ENCODE measurements at places on chromosomes 16 and 17. TPM values are rescaled to one million over a fixed set of nuclear protein-coding genes. Genes with fewer than 3 reads are reported as not detected.

Gene SPATA32
- not detected for total RNA-seq

DNA sequence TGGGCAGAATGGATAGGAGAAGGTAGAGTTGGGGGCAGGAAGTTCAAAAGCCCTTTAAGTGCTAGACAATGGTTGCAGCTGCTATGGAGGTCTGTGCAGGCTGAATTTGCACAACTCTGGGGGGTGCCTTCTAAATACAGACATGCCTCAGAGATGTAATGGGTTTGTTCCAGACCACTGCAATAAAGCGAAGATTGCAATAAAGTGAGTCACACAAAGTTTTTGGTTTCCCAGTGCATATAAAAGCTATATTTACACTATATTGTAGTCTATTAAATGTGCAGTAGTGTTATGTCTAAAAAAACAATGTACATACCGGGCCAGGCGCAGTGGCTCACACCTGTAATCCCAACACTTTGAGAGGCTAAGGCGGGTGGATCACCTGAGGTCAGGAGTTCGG is 60.5 kb upstream of the MYOCD start:
- no peak for DNase-seq

Gene TMEM186
- total RNA-seq, result 8.3 TPM

- DNase-seq, result no peak
These were observed 198.5 kb downstream of the CYLD start for GRCh38 chr16:50940275-50940854.

DNA sequence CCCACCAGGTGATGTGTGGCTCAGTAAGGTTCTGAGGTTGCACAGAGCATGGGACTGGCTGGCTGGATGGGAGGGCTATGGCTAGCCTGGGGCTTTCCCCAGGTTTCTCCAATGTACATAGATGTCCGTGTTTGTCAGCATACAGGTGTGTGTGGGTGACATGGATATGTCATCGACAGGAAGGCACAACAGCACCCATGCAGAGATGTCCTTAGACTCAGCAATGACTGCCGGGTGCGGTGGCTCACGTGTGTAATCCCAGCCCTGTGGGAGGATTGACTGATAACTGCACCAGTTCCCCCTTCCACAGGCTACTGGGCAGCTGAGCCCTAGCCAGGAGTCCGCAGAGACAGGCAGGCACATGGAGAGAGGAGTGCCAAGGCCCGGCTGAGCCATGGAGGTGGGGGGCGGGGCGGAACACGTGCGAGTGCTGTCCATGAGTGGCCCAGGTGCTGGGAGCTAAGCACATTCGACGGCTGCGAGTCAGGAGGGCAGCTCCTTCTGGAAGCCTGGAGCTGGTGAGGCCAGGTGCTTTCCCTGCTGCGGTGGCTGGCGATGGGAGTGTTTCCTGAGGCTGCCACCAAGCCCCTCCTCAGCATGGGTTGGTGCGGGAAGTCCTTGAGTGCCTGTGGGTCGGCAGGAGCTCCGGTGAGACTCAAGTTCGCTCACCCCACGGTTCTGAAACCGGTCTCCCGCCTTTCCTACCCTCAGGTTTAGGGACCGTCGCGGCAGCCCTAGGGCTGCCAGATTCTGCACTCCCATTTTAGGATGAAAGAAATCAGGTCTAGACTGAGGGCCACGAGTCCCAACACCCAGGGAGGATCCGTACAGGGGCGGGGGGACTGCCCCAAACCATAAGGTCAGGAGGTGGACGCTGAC is 858 bp upstream of the ASPSCR1 start:
- DNase-seq, result peak; percentile 18

DNA sequence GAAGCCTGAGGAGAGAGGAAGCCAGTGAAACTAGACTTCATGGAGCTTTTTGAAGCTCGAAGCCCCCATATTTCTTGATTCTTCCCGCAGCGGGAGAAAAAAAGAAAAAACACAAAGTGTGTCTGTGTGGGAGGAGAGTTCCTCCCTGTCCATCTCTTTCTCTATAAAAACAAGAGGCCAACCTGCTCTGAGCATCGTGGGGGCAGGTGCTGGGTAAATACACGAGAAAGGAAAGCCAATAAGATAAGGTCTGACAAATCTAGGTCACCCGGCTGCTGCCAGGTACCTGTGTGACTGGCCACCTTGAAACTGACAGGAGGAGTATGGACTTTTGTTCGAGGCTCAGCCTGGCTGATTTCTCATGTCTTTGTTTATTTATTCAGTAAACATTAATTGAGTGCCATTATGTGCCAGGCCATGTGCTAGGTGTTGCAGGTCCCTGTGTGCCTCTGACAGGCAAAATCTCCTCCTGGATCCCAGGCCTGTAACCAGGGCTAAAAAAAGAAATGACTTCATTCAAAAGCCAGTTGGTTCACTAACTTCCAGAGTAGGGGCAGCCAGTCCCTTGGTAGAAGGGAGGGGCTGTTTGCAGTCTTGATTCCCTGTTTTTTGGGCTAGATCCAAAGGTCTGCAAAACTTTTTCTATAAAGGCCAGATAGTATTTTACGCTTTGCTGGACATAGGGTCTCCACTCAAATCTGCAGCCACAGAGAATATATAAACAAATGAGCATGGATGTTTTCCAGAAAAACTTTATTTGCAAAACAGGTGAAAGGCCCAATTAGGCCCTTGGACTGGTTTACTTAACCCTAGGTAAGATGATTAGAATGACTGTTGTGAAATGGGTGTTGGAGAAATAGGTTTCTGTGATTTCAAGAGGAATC is 35.6 kb downstream of the YPEL2 start:
- DNase-seq, result peak; percentile 32

DNA sequence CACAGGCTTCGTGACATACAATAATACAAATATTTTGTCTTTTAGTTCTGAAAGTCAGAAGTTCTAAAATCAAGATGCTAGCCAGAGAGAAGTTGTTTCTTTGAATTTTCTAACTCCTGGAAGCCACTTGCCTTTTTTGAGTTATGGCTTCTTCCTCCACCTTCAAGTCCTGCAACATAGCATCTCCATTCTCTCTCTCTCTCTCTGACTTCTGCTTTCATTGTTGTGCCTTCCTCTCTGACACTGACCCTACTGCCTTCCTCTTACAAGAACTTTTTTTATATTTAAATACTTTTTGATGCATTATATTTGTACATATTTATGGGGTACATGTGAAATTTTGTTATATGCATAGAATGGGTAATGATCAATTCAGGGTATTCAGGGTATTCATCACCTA is 205.9 kb downstream of the MAP2K6 start:
- DNase-seq, result no peak

GRCh38 chr16:68216240-68216639 is 19.7 kb downstream of the ESRP2 start:
- DNase-seq, result peak; percentile 44

DNA sequence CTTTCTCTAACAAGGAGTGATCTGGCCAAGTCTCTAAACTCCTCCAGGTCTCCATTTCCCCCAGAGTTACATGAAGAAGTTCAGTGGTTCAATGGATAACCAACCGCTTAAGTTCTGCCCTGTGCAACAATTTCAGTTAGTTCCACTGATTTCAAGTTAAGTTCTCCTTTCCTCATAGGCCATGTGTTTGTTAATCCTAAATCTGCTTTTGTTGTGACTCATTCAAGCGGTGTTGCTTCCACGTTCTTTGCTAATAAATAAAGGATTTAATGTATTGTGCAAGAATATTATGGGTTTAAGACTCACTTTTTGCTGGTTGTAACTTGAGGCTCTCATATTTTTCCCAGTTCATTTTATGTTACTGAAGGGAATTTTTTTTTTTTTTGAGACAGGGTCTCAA is 36.3 kb downstream of the GNA13 start:
- no peak for DNase-seq

GRCh38 chr17:3033248-3033640 is 30.2 kb downstream of the OR1D5 start:
- DNase-seq, result no peak

Gene ZSCAN10
- total RNA-seq, result not detected

Gene ZNF668
- 11.6 TPM for total RNA-seq

- DNase-seq, result no peak
These were observed 66.4 kb downstream of the MYH10 start for GRCh38 chr17:8563981-8564602.

Gene HOXB6
- 27.4 TPM for total RNA-seq

- DNase-seq, result peak; percentile 21
These were observed 2.0 kb downstream of the POLR2A start for GRCh38 chr17:7486181-7486580.

Gene KRT34
- not detected for total RNA-seq

DNA sequence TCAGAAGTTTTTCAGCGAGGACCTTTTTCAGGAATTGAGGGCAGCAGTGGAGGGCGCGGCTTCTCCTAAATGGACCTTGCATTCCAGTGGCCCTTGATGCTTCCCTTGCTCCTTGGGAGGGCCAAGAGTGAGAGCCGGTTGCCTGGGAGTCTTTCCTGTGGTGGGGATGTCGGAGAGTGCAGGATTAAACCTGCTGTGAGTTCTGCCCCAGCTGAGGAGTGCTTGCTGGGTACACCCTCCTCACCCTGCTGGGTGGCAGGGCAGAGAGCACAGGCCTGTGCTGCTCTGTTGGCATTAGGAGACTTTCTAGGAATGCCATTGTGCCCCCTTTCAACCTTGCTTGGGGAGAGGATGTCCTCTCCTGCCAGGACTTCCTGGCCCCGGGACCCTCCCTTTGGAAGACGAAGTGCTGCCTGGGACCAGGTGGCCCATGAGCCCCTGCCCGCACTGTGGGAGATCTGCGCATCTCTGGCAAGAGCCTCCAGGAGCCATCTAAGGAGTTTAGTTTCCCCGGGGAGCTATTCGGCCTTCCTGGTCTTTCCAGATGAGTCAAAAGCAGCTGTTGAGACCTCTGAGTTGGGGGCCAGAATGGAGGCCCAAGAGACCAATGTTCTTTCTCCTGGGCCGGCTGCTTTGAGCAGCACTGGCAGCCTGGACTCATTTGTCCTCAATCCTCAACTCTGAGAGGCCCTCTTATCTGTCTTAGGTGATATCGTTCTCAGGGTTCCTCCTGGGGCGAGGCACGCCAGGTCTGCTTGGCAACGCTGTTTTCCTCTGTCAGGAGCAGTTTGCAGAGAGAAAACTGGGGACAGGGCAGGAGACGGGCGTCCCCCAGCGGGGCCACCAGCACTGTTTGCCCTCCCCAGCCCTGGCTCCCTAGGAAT is 5.6 kb downstream of the LLGL2 start:
- no peak for DNase-seq

Gene HEATR9
- total RNA-seq, result not detected

DNA sequence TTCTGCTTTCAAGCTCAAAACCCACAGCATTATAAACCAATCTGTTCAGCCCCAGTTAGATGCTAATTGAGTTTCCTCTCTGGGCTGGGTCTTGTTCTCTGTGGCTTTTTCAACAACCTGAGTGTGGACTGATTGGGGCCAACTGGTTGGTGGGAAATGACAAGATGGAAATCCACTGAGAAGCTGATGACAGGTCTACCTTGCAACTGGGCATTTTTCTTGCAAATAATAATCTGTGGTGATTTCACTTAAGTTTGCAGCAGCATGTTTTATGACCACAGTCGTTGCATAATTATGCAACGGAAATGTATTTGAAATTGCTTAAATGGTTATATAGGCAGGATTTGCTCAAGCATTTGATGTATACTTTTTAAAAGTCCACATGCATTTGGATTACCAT is 69.9 kb downstream of the AKAP1 start:
- no peak for DNase-seq

Gene NME2
- total RNA-seq, result 555 TPM

DNA sequence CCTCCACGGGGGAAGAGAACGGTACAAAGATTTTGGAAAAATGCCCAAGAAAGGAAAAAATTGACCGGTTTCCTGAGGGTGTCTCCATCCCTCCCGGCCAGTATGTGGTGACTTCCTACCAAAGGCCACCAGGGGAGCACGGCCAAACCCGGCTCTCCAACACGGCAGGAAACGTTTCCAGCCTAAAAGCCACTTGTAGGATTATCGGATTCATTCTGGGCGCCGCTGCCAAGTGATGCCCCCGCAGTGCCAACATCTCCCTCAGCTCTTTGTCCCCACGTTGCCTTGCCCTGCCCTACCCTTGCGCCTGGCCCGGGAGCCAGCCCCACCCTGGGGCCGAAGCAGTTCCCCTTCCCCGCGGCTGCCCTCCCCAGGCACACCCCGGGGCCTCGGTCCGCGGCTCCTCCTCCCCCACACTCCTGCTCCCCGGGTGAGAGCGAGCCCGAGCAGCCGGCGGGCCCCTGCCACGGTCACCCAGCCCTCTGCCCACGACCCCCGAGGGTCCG is 688 bp downstream of the CRK start:
- peak; percentile 68 for DNase-seq

- peak; percentile 96 for DNase-seq
These were observed 13.2 kb upstream of the MRTFB start for GRCh38 chr16:14057878-14058382.

Gene KCNJ2
- total RNA-seq, result 15.5 TPM

Gene CDYL2
- total RNA-seq, result 71.3 TPM

- DNase-seq, result no peak
These were observed 108.9 kb upstream of the EEF2KMT start for GRCh38 chr16:5206331-5206990.

Gene DRG2
- 55.4 TPM for total RNA-seq

- DNase-seq, result no peak
These were observed 304.6 kb upstream of the FOXF1 start for GRCh38 chr16:86205521-86206245.

GRCh38 chr16:65123396-65124211 is 1.7 kb upstream of the CDH11 start:
- DNase-seq, result no peak

Gene HASPIN
- total RNA-seq, result 11.8 TPM

Gene MFAP4
- total RNA-seq, result not detected

GRCh38 chr16:9545522-9546437 is 454.3 kb downstream of the HAPSTR1 start:
- no peak for DNase-seq

Gene HAS3
- 1.8 TPM for total RNA-seq

Gene CEP131
- total RNA-seq, result 17.9 TPM

- DNase-seq, result no peak
These were observed 333.4 kb downstream of the MAF start for GRCh38 chr16:79267146-79267545.

Gene FBXW10
- total RNA-seq, result not detected

Gene ENPP7
- total RNA-seq, result not detected

Gene CENPV
- total RNA-seq, result 41.6 TPM

Gene TPPP3
- total RNA-seq, result 1.3 TPM

DNA sequence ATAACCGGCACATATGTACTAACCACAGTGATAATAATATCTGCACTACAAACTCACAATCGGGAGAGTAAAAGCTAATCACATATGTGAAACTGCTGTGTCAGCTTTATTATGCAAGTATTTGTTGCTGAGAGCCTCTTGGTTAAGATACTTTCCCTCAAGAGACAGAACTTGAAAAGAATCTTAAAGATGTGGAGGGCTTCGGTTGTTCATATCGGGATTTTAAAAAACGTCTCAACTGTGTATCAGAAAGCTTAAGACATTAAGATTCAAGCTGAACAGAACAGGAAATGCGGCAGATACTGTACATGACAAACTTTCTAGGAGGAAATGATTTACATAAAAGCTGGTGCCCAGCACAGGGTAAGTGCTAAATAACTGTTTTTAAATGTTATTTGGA is 27.5 kb upstream of the HLF start:
- DNase-seq, result no peak

Data from endothelial cell of umbilical vein (primary cell).